ENCODE measurements at places on chromosomes 1 and 21.

GRCh38 chr1:33182401-33182841 is 578 bp upstream of the TRIM62 start:
- DNase-seq: peak; percentile 75

DNA sequence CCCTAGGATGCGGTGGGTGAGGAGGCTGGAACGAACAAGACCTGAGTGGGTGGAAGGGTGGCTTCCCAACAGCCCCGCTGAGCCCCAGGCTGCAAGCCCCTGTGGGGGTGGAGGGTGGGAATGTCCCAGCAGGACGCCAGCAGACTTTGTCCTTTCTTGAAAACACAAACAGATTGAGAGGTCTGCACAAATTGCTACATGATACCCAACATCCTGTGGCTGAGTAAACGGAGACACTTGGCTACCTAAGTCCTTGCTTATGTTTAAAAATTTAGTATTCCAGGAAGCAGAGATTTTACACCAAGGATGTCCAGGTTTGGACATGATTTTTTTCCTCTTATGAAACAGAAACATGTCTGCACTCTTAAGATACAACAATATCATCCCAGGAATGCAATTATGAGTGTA is 11.8 kb upstream of the F3 start:
- no peak for DNase-seq

- no peak for DNase-seq
Measured at GRCh38 chr1:216140730-216141524, 282.3 kb downstream of the USH2A start.

GRCh38 chr1:83978056-83978455 is 20.9 kb downstream of the TTLL7 start:
- no peak for DNase-seq

GRCh38 chr1:37474697-37475379 is 458 bp downstream of the ZC3H12A start:
- peak; percentile 35 for DNase-seq

- peak; percentile 46 for DNase-seq
Measured at GRCh38 chr1:228956864-228957263, 221.6 kb downstream of the RHOU start.

GRCh38 chr1:186194107-186194756 is 180.8 kb downstream of the TPR start:
- no peak for DNase-seq

- DNase-seq: no peak
Measured at GRCh38 chr21:17527240-17527639, 14.4 kb downstream of the CXADR start.

DNA sequence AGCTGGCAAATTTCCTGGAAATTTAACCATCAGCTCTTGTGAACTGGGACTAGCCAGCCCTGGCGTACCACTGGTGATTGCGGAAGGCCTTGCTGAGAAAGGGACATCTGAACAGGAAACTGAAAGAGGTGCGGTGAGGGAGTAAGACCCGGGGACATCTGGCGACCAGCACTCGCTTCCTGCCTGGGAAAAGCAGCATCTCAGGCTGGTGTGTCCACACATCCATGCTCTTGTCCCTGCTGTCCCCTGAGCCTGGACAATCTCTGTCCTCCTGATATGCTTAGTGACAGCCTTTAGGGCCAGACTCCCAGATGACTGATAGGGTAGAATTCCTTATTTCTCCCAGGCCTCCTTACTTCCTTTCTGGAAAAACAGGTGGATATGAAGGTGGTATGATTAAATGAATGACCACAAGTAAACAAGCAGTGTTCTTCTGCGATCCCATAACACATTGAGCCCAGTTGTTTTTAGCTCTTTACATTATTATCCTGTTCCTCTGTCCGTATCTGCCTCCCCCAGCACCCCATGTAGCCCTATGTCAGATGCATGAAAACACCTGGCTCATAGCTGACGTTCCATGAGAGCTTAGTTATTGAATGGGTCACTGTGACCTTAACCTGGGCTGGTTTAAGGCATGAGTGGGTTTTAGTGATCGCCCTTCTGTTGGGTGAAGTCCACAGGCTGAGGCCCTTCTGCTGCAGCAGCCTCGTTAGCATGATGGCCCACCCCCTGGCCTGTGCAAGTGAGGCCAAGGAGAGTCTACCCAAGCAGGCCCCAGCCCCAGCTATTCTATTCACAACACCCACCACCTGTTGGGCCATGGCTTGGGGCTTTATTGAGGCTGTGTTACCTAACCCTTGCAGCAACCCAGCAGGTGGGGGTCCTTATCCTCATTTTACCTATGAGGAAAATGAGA is 76.1 kb upstream of the GADD45A start:
- peak; percentile 7 for DNase-seq

DNA sequence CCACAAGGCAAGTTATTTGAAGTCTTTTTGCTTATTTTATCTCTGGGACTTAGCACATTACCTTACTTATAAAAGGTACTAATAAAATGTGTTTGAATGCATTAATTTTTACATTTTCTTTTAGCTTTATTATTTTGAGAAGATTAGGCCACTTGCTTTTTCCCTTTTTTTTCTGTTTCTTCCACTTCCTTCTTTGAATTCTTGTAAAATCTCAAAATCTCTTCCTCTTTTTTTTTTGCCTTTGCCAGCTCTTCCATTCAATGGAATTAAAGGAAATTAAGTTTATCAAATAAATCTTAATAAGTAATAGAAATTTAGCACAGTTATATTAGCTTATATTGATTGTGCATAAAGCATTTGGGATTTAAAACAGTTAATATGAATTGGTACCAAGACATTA is 260.9 kb downstream of the SRGAP2C start:
- DNase-seq: no peak

DNA sequence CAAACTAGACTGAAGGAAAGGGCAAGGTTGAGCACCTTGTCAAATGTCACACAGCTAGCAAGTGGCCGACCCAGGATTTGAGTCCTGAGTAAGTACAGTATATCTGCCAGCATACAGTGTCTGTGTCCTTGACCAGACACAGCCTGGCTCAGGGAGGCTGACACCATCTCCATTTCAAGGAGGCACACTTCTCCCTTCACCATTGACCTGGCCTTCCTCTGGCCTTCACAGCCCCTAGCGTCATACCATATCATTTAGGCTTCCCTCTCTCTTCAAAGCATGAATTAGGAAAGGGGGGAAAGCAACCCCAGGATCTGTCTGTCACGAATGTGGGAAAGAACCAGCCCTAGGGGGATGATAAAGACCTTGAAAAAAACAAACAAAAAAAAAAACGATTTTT is 155.6 kb downstream of the PLPP3 start:
- no peak for DNase-seq

DNA sequence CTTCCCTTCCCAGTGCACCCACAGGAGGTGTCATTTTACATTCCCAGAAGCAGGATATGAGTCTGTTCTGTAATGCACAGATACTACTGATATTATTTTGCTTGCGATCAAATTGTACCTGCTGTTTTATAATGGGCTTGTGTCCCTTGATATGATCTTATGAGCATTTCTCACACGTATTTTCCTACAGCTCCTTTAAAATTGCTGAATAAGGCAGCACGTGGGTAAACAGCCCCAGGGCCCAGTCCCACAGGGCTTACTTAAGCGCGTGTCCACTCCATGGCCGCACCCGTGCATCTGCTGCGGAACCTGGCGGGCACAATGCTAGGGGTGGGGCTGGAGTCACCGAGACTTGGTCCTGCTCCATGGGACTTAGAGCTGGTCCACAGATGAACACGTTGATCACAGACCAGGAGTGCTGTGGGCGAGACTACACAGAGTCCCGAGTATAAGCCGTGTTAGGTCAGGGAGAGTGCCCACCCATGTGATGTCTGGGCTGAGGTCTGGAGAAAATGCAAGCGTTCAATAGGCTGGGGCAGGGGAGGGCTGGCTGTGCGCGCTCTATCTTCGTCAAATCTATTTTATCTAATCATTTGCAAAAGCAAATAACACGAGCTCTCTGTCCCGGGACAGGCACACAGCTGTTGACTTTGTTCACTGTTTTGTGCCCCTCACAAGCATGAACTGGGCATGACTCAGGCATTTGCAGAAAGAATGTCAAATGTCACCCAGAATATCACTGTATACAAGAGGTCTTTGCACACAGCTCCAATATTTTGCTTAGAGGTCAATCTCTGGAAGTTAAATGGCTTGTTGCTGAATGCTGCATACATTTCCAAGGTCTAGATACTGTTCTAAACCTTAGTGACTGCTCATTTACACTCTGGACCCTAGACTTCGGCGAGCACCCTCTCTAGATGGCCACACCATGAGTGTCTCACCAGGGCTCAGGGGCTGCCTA is 119.3 kb downstream of the CRYAA start:
- DNase-seq: no peak

DNA sequence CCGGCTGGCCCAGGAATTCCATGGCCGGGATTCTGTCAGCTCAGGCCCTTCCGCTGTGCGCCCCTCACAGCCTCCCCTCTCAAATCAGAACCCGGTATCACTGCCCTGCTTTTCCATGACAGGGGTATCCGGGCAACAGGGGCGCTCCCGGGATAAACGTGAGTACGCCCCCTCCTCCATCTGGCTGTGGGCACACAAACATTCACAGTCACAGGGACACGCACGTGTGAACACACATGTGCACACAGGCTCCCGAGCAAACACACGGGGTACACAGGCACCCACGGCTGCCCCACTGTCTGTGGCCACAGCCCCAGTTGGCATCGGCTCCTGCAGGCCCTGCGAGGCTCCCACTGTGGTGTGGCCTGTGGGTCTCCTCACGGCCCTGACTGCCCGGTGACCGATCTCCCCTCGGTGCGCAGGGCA is 16.7 kb downstream of the COL6A1 start:
- no peak for DNase-seq

GRCh38 chr1:114719424-114719787 is 2.8 kb upstream of the NRAS start:
- no peak for DNase-seq

GRCh38 chr21:45504021-45504515 is 38.2 kb downstream of the SLC19A1 start:
- no peak for DNase-seq

- DNase-seq: peak; percentile 85
Measured at GRCh38 chr1:67957066-67957465, 93.4 kb downstream of the DIRAS3 start.

DNA sequence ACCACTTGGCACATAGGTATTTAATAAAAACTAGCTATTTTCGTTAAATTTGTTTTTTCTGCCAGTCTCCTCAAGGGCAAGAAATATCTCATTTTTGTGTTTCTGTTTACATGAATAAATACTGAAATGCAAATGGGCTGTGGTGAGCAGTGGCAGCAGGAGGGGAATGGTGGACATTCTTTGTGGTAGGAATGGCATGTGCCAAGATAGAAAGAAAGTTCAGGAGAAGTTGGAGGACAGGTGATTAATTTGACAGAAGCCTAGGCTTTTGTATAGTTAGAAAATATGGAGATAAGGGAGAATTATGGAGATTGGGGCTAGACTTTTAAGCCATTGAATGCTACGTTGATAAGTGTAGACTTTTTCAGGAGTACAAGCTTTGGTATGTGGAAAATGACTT is 8.6 kb downstream of the RAP1A start:
- DNase-seq: no peak

- peak; percentile 63 for DNase-seq
Measured at GRCh38 chr1:48039088-48040054, 42.2 kb upstream of the TRABD2B start.

- DNase-seq: no peak
Measured at GRCh38 chr1:4709641-4710040, 55.2 kb downstream of the AJAP1 start.

- DNase-seq: peak; percentile 62
Measured at GRCh38 chr1:226082959-226083301, 20.4 kb downstream of the H3-3A start.

GRCh38 chr21:45630876-45631275 is 12.6 kb upstream of the PCBP3 start:
- DNase-seq: no peak

GRCh38 chr1:1210726-1211540 is 3.0 kb downstream of the TNFRSF4 start:
- no peak for DNase-seq

GRCh38 chr1:154744352-154745035 is 125.6 kb downstream of the KCNN3 start:
- DNase-seq: no peak

- DNase-seq: no peak
Measured at GRCh38 chr1:153081736-153082135, 10.3 kb upstream of the SPRR2B start.

DNA sequence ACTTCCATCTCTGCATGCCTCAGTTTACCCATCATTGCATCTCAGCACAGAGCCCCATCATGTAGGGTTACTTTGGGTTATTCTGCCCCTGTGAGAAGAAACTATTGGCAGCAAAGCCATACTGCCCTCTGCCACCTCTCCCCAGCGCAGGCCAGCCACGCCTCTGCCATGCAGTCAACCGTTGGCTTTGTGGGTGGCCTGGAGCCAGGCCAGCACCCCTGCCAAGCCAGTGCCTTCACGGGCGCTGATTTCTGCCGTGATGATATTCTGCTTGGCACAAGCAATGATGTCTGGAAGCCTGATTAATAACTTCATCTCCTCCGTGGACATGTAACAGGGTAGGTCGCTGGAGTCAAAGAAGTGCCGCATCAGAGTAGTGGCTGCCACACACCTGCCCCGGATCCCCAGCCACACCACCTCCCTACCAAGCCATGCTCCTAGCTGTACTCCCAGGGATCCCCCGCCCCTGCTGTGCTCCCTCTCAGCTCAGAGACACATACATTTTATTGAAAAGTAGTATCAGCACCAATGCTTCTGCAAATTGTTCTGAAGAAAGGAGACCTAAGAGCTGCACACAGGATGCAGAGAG is 15.0 kb upstream of the CEP85 start:
- DNase-seq: no peak

DNA sequence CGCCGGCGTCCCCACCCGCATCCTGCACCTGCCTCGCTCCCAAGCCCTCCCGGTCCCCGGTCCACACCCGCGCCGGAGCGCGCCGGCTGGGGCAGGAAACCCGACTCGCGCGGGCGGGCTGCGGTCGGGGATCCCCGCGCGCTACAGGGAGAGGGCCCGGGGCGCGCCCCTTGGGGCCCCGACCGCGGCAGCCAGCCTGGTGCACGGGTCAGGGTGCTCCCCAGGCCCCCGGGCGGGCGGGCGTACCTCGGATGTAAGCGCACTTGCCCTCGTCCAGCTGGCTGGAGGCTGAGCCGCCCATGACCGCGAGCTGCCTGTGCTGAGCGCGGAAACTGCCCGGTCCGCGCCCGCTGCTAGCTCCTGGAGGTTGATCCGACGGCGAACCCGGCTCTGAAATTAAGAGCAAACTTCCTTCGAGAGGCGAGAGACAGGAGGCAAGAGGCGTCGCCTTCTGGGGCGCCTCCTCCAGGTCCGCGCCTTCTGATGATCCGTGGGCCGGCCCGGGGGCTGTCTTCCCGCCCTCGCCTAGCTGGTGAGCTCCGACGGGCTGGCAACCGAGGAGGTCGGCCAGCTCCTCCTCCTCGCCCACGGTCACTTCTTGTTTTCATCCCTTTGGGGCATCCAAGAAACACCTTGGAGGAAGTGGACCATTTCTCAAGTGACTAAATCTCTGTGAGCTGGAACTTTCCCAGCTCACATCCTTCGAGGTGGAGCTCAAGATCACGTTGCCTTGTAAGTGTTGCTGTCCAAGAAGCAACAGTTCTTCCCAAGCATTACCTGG is at the start of gene NIBAN1:
TSS of gene NIBAN1 (minus strand) at position 453 of the 781 bp plus-strand sequence. CDS start at position 301, 152 bp downstream.
- DNase-seq: peak; percentile 35

GRCh38 chr1:61477301-61477700 is 247.6 kb downstream of the TM2D1 start:
- DNase-seq: no peak

GRCh38 chr1:6971048-6971447 is 185.8 kb downstream of the CAMTA1 start:
- DNase-seq: peak; percentile 28

Measured in cardiac muscle cell (in vitro differentiated cells and primary cell).